ENCODE measurements at places on chromosomes 5 and 9.
A peak's percentile ranks its signal among the peaks of the same experiment; 100 is the strongest.

GRCh38 chr5:157594675-157595459 is 19.3 kb upstream of the ADAM19 start:
- DNase-seq, result no peak

DNA sequence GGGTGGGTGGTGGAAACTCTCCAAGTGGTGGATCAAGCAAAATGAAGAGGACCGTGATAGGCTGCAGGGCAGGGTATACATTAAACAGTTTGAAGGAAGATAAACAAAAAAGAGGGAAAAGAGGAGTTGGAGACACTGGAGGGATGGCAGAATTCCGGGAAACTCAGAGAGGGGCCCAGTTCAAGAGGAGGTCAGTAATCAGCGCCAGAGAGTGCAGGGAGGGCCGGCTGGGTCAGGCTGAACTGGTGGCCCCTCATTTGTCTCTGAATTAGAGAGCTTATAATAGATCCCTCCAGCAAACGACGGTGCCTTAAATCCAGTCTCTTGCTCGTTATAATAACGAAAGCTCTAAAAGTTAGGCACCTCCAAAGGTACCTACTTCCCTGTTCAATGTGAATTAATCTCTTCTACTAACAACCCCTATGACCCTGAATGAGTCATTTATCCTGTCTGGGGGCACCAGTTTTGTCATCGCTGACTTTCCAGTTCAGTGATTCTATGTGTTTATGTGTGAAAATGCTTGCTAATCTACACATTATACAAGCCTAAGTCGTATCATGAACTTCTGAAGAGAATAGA is 2.4 kb upstream of the ZSWIM6 start:
- DNase-seq, result no peak

GRCh38 chr9:128565578-128565977 is 13.2 kb downstream of the SPTAN1 start:
- DNase-seq, result no peak

DNA sequence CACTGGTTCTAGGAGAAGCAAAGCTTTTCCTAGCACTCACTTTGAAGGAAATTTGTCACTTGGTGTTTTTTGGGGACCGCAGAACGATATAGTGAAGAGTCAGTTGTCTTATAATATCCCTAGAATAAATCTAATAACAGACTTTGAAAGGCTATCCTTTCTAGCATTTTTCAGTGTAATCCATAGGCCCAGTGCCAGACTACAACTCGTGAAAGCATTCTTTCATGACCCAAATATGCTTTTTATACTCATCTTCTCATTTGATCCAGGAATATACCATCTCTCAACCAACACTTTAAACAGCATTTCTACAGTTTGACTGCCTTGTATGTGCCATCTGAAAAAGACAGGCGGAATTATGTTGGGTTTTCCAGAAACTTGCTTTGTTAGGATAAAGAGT is 104.0 kb downstream of the ERCC6L2 start:
- DNase-seq, result no peak

- DNase-seq, result no peak
These were observed 13.5 kb downstream of the STX17 start for GRCh38 chr9:99919930-99920329.

DNA sequence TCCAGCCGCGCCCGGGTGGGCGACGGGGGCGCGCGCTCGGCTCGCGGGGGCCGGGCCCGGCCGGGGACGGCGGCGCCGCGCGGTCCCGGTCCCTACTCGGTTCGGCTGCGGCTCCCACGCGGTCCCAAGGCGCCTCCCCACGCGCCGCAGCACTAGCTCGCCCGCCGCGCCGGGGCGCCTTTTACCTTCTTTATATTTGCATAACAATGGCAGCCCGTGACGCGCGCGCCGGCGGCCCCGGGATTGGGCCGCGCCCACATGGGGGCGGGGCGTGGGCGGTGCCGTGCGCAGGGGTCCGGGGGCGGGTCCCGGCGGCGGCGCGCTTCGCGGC is at the start of gene NRARP:
Gene NRARP, minus strand, starts transcription at position 154 of the 331 bp plus-strand sequence. CDS start 343 bp downstream, outside the sequence.
- peak; percentile 90 for DNase-seq

- no peak for DNase-seq
These were observed 45.3 kb downstream of the FBXW11 start for GRCh38 chr5:171961117-171961516.
